SJSA1 (cell line): ENCODE measurements at places on chromosomes 4 and X.

- H3K27ac ChIP-seq = no peak overlapping the region
- no peaks in the 10 kb centered on the region for H3K4me1 ChIP-seq
- no peak overlapping the region for H3K4me3 ChIP-seq
- no peak for DNase-seq
- H3K36me3 ChIP-seq = no peaks in the 10 kb centered on the region
These were observed 9.1 kb upstream of the METTL14 start for GRCh38 chr4:118676128-118676527.

- no peaks in the 10 kb centered on the region; the same call in 1 of the 2 replicates for H3K27me3 ChIP-seq
- no peak overlapping the region for H3K4me3 ChIP-seq
- no peak for DNase-seq
- no peak overlapping the region for H3K27ac ChIP-seq
- no peaks in the 10 kb centered on the region for H3K36me3 ChIP-seq
- no peaks in the 10 kb centered on the region for H3K4me1 ChIP-seq
These were observed 79.9 kb downstream of the CPZ start for GRCh38 chr4:8672486-8672885.

DNA sequence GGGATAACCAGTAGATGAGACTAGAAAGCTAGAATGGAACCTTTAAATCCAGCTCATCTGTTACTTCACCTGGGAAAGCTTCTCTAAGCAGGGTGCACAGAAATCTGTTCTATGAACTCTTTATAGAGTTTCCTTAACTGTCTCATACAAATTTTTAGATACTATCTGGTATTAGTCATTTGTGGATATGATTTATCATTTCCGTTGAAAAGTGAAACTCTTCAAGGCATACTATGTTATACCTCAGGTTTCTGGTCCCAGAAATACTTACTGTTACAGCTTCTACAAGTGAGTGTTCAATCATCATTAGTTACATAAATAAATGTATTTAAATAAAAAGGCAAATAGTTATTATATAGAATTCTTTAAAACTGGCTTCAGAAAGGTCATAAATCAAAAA, 298.3 kb upstream of the AGA start:
- H3K27me3 ChIP-seq = no peaks in the 10 kb centered on the region
- no peak overlapping the region for H3K27ac ChIP-seq
- no peaks in the 10 kb centered on the region for H3K4me1 ChIP-seq
- H3K4me3 ChIP-seq = no peak overlapping the region

- H3K27ac ChIP-seq = no peak overlapping the region
- DNase-seq = no peak
- H3K4me3 ChIP-seq = no peak overlapping the region
- no peaks in the 10 kb centered on the region for H3K4me1 ChIP-seq
These were observed 116.3 kb downstream of the UNC5C start for GRCh38 chr4:95432466-95432865.

- DNase-seq = no peak
- no peak overlapping the region for H3K4me3 ChIP-seq
- H3K4me1 ChIP-seq = no peaks in the 10 kb centered on the region
- H3K27ac ChIP-seq = no peak overlapping the region
- no peaks in the 10 kb centered on the region for H3K36me3 ChIP-seq
- H3K27me3 ChIP-seq = no peaks in the 10 kb centered on the region
These were observed 43.1 kb upstream of the LSM6 start for GRCh38 chr4:146132445-146132844.

DNA sequence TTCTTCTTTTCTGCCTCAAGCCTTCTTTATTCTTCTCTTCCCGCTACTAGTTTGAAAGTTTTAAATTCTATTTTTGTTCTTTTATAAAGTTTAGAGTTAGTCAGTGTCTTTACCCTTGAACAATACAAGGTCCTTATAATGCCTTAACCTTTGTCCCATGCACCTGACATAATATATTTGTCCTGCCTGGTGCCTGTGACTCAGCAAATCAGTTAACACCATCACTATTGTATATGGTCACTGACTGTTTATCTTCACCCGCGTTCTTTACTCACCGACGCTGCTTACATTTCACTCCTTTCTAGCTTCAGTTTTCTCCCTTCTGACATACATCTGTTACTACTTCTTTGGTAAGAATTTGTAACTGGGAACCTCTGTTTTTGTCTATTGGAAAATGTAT, 5.7 kb downstream of the SMIM20 start:
- H3K4me1 ChIP-seq = peaks cover 3% of the 10 kb centered on the region; the same call in 1 of the 2 replicates
- no peak overlapping the region for H3K27ac ChIP-seq
- H3K4me3 ChIP-seq = no peak overlapping the region

- H3K27ac ChIP-seq = no peak overlapping the region
- H3K36me3 ChIP-seq = no peaks in the 10 kb centered on the region
- no peak overlapping the region for H3K4me3 ChIP-seq
These were observed 67.1 kb downstream of the DOCK11 start for GRCh38 chrX:118562582-118563164.
